ENCODE measurements at places on chromosomes 3 and 15.

- DNase-seq = no peak
Measured at GRCh38 chr15:79900087-79900486, 3.3 kb upstream of the MTHFS start.

- no peak for DNase-seq
Measured at GRCh38 chr3:21794291-21794690, 43.3 kb upstream of the ZNF385D start.

GRCh38 chr15:68317281-68318007 lies 39.9 kb downstream of the FEM1B start:
- DNase-seq = no peak

- DNase-seq = no peak
Measured at GRCh38 chr15:82979726-82980125, 6.3 kb upstream of the RAMAC start.

GRCh38 chr15:82970696-82971095 lies 15.3 kb upstream of the RAMAC start:
- DNase-seq = no peak

DNA sequence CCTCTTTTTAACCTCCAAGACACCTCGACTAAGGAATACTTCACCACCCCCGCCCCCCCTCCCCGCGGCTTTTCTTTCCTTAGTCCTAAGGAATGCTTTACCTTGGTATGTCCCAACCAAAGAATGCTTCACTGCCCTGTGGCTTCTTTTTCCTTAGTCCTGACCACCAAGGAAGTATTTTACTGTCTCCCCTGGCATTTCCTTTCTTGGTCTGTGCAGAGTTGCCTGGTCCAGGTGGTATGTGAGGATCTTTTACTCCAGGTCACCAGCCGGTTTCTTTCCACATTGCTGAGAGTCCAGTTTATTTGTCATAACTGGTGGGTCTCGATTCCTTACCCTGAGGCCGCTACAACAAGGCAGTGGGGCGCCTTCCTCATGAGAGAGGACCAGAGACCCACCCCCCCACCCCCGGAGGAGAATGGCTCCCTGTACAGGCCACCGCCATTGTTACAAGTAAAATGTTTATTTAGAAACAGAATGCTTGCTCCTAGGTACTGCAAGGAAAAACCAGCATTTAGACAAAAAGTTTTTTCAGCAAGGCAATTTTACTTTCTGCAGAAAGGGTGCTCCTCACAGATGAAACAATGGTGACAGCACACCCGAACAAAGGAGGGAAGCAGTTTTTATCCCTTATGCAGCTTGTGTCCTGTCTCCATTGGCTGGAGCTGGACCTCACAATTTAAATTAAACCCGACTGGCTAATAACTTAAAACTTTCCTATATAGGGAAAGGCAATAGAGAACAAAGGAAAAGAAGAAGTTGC lies 23.1 kb upstream of the MTHFS start:
- no peak for DNase-seq

GRCh38 chr15:78045189-78045588 lies 32.3 kb downstream of the TBC1D2B start:
- no peak for DNase-seq

GRCh38 chr3:8729479-8729878 lies 4.1 kb upstream of the CAV3 start:
- no peak for DNase-seq

- DNase-seq = no peak
Measured at GRCh38 chr15:58070801-58071418, 5.4 kb upstream of the ALDH1A2 start.

DNA sequence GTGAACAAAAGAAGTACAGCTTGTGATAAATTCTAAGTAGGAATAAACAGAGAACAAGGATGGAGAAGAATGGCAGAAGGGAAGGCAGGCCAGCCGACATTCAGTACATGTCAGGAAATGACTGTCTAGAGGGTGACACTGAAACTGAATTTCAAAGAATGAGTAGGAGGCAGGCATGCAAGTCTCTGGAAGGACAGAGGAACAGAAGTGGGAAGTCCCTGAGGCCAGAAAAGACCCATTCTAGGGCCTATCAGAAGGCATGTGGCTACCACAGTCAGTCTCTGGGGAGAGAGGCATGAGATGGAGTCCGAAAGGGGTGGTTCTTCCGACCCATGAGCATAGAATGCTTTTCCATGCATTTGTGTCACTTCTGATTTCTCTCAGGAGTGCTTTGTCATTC lies 243.5 kb upstream of the UBE2E2 start:
- no peak for DNase-seq

DNA sequence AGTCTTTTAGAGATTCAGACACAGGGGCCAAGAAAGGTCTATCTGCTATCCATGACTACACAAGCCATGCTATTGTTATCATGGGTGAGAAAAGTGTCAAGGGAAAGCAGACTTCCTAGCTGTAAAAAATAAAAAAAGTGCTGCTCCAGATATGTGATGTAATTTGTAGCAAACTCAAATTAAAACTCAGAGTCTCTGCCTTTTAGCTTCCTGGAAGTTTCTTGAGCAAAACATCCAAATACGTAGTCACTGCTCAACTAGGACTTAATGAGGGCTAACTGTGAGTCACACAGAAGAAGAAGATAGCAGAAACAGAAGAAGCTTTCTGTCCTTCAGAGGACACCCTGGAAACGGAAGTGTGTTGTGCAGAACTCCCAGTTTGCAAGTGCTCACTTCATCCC lies 393.4 kb upstream of the NR2F2 start:
- no peak for DNase-seq

GRCh38 chr3:66379565-66379964 lies 121.3 kb downstream of the LRIG1 start:
- DNase-seq = no peak

DNA sequence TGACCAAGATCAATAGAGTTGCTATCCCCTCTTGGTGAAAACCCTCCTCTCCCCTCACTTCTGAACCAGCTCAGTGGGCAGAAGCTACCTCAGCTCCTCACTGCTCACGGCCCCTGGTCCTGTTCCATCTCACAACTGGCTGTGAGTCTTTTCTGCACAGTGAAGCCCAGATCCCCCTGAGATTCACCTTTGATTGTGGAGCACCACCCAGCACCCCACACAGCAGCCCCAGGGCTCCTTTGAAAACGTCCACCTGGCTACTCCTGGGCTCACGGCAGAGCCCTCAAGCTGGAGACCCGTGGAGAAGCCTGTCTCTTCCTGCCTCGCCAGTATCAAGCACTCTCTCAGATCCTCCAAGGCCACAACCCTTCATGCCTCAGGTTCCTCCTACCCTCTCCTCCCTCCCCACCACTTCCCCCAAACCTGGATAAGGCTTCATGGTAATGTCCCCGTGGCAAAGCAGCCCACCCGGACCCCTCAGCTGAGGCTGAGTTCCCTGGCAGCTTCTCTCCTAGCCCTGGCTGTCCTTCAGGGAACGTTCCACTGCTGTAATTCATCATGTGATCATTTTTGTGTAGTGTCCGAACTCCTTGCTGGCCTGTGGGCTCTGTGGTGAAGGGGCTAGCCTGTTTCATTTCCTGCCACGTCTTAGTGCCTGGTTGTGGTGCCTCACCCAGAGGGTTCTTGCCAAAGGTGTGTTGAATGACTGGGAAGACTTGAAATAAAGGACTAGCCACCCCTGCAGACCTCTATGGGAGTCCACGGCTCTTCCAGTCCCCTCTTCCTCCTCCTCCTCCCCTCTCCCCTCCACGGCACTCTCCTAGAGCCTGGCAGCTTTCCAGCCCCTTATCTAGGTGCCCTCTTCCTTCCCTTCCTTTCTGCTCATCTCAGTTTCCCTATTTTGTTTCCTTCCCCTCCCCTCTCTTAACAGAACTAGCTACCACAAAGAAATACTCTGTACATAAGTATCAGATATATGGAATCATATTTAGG lies 44.5 kb downstream of the KY start:
- no peak for DNase-seq

- DNase-seq = no peak
Measured at GRCh38 chr3:188071636-188072035, 82.3 kb upstream of the LPP start.

GRCh38 chr3:124322309-124322880 lies 330.5 kb upstream of the ROPN1 start:
- no peak for DNase-seq

DNA sequence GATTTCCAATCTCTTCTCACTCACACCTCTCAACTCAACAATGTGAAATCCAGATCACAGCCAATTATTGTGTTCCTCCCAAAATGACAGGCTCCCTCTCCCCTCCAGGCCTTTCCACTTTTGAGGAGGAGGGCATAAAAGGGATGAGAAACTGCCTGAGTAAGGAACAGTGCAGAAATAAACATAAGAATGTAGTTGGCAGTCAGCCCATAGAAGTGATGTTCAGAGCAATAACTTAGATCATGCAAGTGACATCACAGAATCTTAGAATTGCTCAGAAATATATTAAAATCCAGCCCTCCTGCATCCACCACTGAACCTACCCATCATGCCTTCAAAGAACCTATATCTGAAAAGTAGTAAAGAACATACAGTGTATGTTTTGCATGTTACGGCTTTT lies 299.4 kb upstream of the GADL1 start:
- DNase-seq = no peak

DNA sequence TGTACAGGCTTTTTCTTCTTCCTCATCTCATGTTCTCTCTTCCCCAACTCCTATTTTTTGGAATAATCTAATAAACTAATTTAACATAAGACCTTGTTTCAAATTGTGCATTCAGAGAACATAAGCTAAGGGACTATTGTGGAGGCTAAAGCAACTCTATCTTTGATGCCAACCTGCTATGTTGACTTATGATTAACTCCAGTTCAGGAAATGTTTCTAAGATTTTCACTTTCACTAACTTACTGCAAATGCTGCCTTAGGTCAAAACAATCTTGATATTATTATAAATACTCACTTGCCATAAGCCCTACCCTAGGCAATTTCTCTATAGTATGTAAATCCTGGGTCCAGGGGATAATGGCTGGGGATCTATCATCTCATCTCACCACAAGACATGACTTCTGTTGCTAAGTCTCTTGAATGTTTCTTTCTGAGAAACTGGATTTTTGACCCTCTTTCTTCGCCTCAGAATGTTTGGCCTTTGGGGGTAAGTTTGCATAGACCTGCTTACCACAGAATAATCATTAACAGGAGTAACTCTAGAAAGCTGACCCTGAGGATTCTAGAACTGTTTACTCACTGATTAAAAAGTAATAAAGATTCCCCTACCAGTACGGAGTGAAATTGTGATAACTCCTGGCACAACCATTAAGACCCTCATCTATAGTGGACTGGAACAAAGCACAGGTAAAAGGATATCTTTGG lies 768.1 kb downstream of the GBE1 start:
- no peak for DNase-seq

- no peak for DNase-seq
Measured at GRCh38 chr3:175898194-175898593, 1039.1 kb downstream of the NAALADL2 start.

- DNase-seq = no peak
Measured at GRCh38 chr15:95718441-95718840, 612.1 kb upstream of the NR2F2 start.

- DNase-seq = no peak
Measured at GRCh38 chr3:135739779-135740178, 225.7 kb upstream of the PPP2R3A start.

DNA sequence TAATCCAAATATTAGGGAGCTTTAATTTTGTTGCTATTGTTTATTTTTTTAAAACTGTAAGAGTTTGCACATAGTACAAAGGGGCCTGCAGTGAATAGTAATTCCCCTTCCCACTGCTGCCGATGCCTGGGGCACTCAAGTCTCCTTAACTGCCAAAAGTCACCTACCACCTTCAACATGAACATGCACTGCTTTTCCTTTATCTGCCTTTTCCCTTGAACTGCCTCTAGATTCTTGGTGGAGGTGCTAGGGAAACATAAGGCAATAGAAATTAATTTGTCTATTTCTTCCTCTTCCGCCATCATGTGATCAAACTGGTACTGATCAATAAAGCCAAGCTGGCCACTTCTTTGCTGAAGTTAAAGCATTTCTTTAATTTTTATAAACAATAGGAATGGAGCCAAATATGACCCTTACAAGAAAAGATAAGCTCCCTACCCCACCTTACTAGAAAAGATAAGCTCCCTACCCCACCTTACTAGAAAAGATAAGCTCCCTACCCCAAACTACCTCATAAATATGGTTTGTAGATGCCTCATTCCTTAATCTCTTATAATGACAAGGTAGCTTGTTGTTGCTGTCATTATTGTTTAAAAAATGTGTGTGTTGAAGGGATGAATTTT lies 17.4 kb upstream of the ACAP2 start:
- DNase-seq = no peak

DNA sequence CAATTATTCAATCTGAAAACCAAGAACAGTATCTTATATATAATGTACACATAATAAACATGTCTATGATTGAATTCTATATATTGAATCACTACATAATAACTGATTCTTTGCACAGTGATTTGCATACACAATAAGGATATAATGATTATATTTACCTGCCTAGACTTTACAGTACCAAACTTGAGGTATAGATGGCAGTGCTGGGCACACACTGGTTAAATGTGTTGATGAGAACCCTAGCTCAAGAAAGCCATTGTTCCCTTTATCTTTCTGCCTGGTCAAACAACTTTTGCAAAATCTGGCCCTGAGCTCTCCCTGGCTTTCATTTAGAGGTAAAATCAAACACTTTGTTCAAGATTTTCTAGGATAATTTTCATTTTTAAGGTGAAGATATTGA lies 697.7 kb downstream of the TUSC7 start:
- no peak for DNase-seq

- DNase-seq = no peak
Measured at GRCh38 chr3:169563775-169564059, 99.8 kb downstream of the MECOM start.

DNA sequence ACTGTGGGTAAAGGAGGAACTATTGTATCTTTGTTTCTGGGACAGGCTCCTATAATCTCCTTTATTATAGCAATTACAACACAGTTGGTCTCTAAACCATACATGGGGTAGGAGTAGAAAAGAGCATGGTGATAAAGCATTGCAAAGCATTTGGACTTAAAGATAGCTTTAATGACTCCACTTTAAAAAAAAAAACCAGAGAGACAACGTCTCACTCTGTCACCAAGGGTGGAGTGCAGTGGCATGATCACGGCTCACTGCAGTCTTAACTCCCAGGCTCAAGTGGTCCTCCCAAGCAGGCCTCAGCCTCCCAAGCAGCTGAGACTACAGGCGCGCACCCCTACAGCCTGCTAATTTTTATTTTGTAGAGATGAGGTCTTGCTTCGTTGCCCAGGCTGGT lies 68.2 kb downstream of the DENND4A start:
- no peak for DNase-seq

DNA sequence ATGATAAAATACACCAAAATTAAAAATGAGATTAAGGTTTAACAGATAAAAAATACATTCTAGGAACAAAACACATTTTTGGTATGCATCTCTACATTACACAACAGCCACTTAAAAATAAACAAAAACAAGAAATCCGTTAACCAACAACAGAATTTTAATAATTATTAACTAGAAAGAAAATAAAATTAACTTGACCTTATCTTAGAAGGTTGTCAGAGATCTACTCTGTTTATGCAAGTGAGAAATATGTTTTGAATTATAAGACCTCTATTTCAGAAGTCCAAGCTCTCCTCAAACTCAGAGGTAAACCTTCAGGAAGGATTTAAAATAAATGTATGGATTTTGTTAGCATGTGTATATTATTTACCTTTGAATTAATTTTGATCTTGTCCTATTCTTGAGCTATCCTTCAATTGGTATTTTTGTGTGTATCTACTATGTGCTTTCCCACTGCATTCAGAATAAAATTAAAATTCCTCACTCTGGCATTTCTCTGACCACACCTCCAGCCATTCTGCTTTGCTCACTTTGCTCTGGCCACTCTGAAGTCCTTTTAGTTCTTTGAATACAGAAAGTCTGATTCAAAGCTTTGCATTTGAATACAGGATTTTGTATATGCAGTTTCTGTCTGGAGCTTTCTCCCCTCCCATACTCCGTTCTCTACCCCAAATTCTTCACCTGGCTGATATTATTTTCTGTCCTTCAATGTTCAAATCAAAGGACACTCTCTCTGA lies 352.0 kb downstream of the ZBTB20 start:
- no peak for DNase-seq

Measured in activated CD4-positive, alpha-beta T cell treated with anti-CD3 and anti-CD28 coated beads, Interleukin-2, amount 50 U/mL, for 4 hours (primary cell).